CD4-positive, alpha-beta T cell treated with Interleukin-4 for 1 hour (primary cell): ENCODE measurements at places on chromosomes 7 and 10.

DNA sequence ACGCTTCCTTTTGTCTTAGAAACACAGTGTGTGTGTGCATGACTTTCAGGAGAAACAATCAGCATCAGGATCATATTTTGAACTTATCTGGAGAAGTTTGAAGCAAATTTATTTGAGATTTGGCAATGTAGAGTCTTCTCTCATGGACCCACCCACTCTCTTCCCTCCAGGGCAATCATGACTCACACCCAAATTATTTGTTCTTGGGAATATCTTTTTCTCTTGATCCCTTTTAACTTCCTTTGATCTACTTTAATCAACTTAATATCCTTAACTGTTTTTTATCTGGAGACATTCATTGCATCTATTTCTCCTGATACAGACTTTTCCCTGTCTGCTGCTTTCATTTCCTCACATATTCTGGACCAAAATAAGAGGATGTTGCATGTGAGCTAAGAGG is 1174.3 kb downstream of the GATA3 start:
- DNase-seq, result no peak

- DNase-seq, result no peak
These were observed 57.6 kb upstream of the PDZD8 start for GRCh38 chr10:117432866-117433265.

- no peak for DNase-seq
These were observed 192.6 kb downstream of the KLF6 start for GRCh38 chr10:3592424-3592823.

DNA sequence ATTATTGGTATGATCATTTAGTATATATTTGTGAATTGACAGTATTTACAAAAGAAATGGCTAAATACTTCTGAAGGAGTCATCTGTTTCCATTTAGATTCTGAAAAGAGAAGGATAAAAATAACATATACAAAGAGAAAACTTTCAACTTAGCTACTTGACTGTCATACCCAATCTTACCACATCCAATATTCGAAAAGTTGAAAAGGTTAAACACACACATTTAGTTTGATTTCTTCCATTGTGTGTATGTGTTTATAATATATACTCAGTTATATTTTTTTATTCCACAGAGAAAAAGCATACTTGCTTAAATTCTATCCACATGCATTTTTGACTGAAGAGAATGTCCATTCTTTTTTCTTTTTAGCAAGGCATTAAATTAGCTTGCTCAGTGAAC is 470.7 kb downstream of the TFEC start:
- DNase-seq, result no peak

GRCh38 chr10:30863516-30864210 is 168.0 kb downstream of the ZNF438 start:
- no peak for DNase-seq

- DNase-seq, result no peak
These were observed 3.5 kb upstream of the EN2 start for GRCh38 chr7:155454183-155455112.
